ENCODE measurements at places on chromosomes 12 and 14.

DNA sequence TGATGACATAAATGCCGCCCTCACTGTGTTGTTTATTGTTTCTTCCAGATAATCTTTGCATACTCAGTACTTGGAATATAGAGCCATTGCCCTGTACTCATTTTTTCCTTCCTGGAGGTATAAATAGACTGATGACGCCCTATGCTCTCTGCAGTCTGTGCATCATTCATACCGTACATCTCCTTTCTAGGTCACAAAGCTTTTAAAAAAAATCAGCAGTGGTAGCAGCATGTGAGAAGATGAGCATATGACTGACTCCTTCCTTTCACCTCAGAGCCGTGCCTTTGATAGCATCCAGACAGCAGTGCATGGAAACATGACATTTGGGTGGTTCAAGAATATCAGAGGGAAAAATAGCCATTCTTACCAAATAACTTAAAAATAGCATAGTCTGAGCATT, 77.3 kb downstream of the PDE3A start:
- DNase-seq, result no peak

DNA sequence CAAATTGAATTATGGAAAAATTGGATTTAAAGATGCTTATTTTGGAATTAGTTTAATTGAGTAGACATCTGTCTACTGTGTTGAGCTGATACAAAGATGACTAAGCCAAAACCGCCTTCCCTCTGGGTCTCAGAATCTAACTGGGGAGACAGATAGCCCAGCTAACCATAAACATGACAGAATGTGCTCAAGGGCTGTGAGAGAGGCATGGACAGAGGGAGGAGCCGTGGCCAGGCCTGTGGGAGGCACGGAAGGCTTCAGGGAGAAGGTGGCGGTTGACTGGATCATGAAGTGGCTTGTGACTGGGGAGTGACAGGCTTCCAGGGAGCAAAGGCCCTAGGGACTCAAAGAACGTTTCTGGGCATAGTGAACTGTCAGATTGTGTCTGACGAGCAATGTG, 74.6 kb downstream of the DACT1 start:
- DNase-seq, result no peak

- DNase-seq, result no peak
Measured at GRCh38 chr14:74586681-74587362, 25.2 kb downstream of the LTBP2 start.

DNA sequence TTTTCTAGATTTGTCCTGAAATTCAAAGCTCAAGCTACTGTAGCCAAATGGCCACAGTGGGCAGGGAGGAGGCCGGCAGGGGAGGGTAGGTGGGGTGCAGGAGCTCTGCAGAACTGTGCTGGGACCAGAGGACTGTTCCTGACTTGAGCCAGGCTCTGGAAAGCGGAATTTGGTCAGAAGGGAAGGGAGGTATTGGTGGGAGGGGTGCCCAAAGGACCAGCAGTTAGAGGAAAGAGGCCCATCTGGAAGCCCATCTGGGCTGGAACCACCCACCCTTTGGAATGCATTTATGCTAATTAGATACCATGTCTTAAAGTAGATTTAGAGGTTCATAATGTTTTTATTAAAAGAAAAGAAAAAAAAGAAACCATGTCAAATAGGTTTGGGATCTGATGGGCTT, 24.5 kb upstream of the JPH4 start:
- DNase-seq, result no peak

- no peak for DNase-seq
Measured at GRCh38 chr12:31001581-31002360, 71.9 kb upstream of the DDX11 start.

- no peak for DNase-seq
Measured at GRCh38 chr14:42792166-42792565, 1185.5 kb downstream of the LRFN5 start.

DNA sequence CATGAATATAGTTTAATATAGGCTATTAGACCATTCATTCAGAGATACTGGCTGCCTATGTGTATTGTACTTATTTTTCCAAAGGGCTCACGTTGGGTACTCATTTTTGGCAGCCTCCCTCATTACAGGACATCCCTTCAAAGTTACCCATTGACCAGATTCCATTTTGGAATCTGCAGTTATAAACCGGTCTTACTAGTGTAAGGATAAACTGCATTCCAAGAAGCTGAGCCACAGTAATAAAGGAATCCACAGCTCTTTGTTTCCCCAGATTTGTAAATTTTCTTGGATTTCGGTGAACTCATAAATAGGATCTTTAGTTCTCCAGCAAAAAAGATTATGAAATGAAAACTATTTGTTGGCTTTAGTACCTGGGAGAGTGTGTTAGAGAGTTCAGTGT, 18.9 kb upstream of the CFL2 start:
- DNase-seq, result no peak

DNA sequence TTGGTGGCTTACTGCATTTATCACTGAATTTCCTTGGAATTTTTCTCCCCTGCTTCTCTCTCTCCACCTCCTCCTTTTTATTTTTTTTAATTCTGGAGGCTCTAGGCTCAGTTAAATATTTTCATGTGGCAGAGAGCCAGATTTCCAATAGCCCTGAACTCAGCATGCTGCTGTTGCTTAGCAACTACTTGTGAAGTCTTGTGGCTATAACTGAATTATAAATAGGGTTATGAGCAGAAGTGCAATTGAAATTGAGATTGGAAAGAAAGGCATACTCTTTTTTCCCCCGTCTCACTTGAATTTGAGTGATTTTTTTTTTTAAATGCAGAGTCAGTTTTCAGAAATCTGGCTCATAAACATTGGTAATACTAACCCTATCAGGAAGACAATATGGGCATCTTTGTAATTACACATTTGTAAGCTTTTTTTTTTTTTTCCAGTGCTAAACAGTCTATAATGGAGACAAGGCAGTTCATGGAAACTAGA, 38.3 kb downstream of the ATF7IP start:
- no peak for DNase-seq

- no peak for DNase-seq
Measured at GRCh38 chr12:112199136-112199535, 73.8 kb downstream of the TRAFD1 start.

GRCh38 chr12:44431647-44432343, 444.3 kb downstream of the NELL2 start:
- DNase-seq, result no peak

DNA sequence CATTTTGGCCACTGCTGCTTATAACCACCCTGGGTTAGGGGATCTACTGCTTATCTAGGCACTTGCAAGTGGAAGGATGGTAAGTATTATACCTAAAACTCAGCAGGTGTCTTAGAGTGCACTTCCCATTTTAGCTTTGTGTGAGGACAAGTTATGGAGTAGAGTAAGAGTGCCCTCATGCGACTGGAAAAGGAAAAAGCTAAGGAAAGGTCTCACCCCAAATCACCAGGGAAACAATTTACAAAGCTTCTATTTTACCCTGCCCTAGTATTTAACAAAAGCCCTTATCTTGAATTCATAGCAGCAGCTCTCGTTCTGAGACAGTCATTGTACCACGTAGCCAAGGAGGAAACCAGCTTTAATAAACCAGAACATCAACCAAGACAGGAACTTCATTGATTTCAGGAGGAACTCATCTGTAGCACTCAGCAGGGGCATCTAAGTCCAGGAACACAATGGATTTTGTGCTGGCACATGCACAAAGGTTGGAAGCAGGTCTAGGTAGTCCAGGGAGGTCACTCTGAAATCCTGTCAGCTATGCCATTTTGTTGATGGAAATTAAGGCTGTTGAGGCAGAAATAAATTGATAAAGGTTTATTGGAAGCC, 2.9 kb downstream of the RDH12 start:
- no peak for DNase-seq

GRCh38 chr14:84555493-84555892, 974.5 kb upstream of the FLRT2 start:
- no peak for DNase-seq

GRCh38 chr12:109890620-109891170, 9.4 kb upstream of the TCHP start:
- no peak for DNase-seq

DNA sequence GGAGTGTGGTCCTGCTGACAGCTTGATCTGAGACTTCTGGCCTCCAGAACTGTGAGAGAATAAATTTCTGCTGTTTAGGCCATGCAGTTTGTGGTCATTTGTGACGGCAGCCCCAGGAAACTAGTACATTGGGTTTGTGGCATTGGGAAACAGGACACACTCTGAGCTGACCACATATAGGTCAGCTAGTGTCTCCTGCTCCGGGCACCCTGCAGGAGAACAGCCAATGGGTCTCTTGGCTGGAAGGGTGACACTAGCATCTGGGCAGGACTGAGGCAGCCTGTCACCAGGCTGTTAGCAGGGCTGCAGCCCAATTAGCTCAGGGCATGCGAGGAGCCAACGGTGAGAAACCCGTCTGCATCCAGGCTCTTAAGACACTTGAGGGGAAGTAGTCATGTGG, 83.2 kb downstream of the PITPNM2 start:
- DNase-seq, result no peak

GRCh38 chr12:104695453-104696148, 238.9 kb downstream of the CHST11 start:
- DNase-seq, result no peak

GRCh38 chr12:75528272-75528671, 16.9 kb upstream of the KRR1 start:
- DNase-seq, result no peak

GRCh38 chr14:28382444-28383190, 384.0 kb upstream of the FOXG1 start:
- DNase-seq, result no peak

DNA sequence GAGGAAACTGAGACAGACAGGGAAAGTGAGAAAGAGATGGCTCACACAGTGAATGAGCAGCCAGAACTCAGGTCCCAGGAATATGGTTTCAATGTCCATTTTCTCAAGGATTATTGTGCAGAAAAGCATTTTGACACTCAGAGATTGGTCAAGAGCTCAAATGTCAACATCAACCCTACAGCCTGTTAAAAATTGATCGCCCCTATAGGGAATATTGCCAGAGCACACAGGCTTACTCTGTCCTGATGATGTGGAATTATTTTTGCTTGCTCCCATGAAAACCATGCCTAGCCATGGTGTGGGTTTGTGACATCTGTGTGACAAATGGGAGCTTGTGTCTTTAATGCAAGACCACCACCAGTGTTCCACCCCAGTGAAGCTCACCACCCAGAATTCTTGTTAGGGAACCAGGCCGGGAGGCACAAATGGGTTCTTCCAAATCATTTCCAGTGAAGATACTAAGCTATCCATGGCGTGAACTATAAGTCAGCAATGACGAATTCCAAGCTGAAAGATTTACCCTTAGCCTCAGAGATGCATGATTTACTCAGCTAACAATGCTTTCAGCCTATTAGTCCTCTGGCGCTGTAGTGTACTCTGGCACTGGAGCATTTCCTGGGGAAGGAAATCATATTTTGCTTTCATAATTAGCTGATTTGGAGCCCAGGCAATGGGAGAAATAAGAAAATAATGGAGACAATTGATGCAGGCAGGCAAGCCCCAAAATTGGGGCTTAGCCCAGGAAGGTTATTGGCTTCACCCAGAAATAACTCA, 1188.2 kb upstream of the TMEM132C start:
- DNase-seq, result no peak

DNA sequence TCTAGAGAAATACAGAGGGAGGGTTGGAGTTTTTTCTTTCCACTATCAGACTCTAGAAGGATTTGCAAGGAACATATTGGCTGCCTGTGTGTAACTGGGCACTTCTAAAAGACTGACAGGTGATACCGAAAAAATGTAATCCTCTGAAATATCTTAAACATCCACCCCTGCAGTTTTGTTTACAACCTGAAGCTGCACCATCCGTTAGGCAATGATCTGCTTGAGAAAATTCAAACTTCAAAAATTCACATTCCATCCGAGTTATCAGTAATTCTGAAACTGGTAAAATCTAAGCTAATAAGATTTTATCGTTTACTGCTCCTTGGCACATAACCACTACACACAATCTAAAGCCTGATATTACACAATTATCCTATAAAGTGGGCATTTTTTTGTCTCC, 528.6 kb downstream of the FUT8 start:
- DNase-seq, result no peak

DNA sequence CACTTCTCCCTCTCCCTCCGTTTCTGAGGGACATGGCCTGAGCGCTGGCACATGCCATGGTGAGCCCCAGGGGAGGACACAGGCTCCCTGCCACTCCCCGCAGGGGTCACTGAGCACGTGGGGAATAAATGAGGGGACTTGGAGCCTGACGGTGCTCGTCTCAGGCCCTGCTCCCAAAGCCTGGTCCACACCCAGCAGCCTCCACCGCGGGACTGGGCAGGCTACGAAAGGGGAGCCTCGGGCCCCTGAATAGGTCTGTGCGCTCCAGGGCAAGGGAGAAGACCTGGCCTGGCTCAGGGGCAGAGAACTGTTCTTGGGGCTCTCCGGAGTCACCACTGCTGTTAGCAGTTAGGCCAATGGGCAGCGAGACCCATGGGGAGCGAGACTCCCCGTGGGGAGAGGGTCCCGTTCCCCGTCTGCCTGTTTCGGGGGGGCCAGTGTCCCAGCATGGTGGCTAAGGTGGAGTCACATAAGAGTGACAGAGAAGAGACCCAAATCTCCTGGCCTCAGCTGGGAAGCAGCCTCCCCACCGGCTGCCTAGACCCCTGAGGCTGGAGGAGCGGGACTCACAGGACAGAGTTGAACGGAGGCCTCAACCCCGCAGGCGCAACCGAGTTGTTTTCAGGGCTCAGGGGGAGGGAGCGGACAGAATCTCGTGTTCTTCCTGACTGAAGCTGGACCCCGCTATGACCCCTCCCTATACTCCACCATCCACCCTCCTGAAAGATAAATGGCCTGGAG, 329.8 kb upstream of the SFSWAP start:
- no peak for DNase-seq

GRCh38 chr12:51529651-51529970, 61.4 kb upstream of the SCN8A start:
- no peak for DNase-seq

DNA sequence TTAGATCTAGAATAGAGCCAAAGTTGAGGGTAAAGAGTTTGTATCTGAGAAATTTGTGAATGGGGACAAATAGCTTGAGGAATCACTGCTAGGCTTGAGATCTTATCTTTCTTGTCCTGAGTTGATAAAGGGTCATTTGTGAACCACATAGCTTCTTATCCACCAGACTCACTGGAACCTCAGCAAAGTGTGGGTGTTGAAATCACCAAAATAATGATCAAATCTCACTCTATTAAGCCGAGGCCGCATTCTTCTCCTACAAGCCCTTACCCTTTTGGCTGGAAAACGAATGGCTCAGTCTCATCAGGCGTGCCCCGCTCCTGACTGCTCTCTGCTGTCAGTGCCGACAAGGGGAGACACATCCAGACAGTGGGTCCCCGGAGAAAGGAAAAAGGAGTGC, 240.6 kb downstream of the EGLN3 start:
- DNase-seq, result no peak

DNA sequence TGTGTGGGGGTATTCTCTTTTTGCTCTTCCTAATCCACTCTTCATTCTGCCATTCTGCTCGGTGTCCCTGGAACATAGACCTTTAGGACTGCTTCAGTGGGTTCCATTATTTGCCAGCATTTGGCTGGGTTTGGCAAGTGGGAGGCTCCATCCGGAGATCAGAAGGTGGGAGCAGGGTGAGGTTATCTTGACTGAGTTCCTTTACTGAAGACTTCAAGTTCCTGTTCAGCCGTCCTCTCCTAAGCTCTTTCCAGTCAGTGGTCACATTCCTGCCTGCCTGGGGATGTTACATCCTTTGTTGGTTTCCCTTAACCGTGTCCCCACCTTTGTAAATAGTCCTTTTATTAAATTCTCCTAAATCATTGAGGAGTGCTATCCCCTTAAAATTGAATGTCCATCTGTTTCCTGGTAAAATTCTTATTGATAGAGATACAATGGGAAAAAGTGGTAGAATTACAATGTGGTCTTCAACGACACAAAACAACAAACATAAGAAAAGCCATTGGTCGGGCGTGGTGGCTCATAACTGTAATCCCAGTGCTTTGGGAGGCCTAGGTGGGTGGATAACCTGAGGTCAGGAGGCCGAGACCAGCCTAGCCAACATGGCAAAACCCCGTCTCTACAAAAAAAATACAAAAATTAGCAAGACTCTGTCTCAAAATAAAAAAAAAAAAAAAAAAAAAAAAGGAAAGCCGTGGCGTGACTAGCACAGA, 5.0 kb upstream of the MIA2 start:
- DNase-seq, result no peak
